Stimulated activated CD8-positive, alpha-beta memory T cell treated with anti-CD3 and anti-CD28 coated beads, Interleukin-12 subunit alpha, Interleukin-12 subunit beta, amount 100 ng/mL, for 4 hours (primary cell): ENCODE measurements at places on chromosomes 13 and 19.

- no peak for DNase-seq
Observed at GRCh38 chr19:50269653-50270052, 59.5 kb downstream of the KCNC3 start.

GRCh38 chr19:45153339-45154063, 7.3 kb downstream of the NKPD1 start:
- DNase-seq: peak; percentile 34

GRCh38 chr13:57899096-57899495, 267.6 kb downstream of the PCDH17 start:
- DNase-seq: no peak

DNA sequence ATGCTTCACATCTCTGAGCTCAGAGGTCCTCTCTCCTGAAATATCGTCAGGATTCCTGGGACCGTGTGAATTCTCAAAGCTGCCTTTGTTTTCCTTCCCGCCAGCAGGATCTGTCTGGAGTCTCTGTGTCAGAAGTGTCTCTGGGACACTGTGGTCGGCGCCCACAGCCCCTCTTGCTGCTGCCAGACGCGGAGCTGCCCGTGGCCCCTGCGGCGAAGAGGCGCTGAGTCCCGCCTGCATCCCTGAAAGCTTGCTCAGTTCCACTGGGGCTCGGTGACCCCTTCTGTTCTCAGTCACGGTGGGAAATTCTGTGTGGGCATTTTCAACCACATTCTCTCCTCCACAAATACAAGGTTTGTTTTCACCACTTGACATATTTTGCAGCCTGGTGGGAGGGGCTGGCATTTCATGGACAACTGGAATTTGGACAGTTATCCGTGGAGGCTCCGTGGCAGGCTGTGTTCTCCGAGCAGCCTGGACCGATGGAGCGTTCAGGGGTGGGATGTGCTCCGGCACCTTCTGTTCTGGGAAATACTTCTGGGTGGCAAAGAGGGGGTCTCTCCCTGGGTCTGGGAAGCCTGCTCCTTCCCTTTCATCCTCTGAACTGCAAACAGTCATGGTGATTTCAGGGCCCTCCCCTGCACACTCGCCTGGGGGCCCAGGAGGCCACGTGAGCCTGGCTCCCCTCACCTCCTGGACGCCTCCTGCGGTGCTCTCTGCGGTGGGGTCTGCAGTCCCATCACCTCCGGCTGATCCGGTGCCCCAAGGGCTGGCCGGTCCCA, 42.6 kb upstream of the GRTP1 start:
- no peak for DNase-seq

DNA sequence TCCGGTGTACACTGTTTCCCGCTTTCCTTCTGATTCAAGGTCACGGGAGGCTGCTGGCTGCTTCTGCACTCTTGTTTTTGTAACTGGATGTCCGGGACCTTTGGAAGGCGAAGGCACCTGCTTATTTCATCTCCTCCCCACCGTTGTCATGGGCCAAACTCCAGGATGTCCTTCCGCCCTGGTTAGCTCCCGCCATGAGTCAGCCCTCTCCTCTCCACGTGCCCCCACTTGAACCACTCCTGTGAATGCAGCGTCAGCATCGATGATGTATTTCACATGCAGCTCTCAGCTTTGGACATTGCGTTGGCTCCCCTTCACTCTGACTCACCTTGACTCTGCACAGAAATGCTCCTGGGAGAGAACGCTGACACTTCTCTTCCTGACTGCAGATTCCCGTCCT, 5.5 kb upstream of the GALP start:
- no peak for DNase-seq

DNA sequence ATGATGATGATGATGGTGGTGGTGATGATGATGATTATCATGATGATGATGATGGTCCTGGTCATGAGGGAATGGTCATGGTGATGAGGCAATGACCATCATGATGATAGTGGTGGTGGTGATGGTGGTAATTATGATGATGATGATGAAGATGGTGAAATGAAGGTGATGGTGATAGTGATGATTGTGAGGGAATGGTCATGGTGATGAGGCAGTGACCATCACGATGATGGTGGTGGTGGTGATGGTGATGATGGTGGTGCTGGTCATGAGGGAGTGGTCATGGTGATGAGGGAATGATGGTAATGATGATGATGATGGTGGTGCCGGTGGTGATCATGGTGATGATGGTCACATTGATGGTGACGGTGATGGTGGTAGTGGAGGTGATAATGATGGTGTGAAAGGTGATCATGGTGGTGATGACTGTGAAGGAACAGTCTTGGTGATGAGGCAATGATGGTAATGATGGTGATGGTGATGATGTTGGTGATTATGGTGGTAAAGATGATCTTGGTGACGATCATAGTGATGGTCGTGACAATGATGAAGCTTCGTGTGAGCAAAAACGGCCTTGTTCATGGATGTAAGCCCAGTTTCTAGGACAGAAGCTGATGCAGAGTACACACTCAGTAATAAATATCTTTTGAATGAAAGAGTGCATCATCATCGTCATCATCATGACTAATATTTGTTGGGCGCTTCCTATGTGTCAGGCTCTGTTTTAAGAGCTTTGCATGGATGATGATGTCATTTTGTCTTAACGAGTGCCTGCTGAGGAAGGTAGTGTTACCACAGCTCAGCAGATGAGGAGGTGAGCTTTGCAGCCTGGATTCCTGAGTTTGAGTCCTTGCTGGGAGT, 17.3 kb downstream of the SBK2 start:
- DNase-seq: no peak

DNA sequence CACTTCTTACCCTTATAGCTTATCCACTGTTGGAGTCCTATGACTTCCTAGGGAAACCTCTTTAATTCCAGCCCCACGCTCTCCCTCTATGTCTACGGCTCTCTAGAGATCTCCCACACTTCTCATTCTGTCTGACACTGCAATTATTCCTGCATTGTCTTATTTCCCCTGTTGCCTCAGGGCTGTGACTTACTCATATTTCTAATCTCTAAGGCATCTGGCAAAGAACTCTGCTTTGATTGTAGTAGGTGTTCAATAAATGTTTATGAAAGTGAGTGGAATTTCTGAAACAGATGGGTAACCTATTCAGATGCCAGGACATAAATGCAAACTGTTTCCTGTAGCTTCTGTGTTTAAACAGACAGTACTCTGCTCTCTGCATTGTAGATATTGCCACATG, 102.4 kb upstream of the SERTM1 start:
- DNase-seq: no peak

DNA sequence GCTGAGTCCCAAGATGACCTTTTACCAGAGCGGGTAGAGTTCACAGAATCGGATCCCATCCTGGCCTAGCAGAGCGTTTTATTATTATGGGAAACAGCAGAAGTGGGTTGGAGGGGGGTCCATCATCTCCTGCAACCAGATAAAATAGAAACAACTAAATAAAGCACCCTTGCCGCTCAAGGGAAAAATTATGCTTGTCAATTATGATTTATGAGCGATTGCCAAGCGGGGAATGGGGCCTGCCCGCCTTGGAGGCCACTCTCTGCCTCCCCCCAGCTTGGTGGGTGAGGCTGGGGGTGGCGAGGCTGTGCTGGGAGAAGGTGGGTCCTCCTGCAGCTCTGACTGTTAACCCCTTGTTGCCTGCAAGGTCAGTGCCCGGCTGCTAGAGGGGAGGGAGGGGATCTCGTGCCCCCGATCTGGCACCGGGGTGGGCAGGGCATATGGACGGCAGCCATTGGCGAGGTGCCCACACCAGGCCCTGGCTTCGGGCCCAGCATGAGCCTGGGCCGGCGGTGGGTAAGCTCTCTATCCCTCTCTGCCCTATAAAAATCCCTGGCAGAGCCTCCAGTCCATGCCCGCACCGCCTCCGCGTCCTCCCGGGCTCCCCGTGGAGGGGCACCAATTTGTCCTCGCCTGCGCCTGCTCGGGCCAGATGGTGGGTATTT, 129.1 kb downstream of the URI1 start:
- DNase-seq: no peak

DNA sequence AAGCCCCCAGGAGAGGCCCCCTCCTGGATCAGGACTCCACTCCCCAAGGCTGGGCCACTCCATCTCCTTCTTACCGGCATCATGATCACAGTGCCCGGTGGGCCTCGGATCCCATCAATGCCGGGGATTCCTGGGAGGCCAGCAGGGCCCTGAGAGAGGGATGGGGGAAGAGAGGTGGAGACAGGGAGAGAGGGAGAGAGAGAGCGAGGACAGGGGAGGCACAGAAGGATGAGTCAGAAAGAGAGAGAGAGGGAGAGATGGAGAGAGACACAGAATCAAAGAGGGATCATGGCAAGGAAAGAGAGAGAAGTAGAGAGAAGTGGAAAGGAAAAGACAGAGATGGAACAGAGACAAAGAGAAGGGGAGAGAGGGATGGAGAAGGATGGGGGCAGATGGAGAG, 13.8 kb downstream of the COL5A3 start:
- DNase-seq: no peak

DNA sequence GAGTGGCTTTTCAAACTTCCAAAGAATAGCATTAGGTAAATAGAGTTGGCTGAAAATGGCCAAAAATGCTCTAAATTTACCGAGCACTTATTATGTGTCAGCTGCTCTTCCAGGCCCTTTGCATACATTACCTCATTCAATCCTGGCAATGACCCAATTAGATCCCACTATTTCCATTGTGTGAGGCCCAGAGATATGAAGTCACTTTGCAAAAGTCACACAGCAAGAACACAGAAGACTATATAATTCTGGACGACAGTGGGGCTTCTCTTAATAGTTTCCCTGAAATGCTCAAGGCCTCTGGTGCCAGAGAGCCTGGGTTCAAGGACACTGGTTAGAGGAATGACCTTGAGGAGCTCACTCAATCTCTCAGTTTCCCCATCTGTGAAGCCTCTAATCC, 146.8 kb downstream of the IER2 start:
- DNase-seq: no peak

DNA sequence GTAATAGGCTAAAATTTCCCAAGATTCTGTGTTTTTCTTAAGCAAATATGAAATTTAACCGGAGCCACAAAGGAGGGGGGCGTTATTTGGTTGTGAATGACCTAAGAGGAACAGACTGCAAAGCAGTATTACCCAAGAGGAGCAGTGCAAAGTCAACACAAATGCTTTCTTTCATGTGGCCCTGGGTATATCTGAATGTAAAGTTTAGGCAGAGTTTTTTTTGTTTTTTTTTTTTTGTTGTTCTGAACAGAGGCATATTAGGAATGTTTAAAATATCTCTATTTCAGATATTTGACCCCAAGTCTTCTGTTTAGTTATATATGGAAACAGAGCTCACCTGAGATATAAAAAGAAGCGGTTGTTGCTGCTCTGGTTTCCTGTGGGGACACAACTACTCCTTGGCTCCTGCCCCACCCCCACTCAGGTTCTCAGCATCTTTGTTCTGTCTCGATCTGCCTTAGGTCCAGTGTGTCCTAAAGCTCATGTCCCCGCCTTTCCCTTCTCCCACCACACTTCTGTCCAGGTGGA, 220.7 kb downstream of the RFC3 start:
- DNase-seq: no peak

DNA sequence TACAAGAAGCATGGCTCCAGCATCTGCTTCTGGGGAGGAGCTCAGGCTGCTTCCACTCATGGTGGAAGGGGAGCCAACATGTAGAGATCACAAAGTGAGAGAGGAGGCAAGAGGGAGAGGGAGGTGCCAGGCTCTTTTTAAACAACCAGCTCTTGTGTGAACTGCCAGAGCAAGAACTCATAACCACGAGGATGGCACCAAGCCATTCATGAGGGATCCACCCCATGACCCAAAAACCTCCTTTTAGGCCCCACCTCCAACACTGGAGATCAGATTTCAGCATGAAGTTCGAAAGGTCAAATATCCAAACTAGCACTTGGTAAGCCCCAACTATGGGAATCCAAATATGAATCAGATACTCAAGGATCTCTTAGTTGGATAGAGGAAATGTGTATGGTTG, 131.2 kb downstream of the RXFP2 start:
- DNase-seq: no peak

GRCh38 chr13:104773775-104774174, 1707.6 kb upstream of the SLC10A2 start:
- DNase-seq: no peak
